ENCODE measurements at places on chromosomes 4 and X.

DNA sequence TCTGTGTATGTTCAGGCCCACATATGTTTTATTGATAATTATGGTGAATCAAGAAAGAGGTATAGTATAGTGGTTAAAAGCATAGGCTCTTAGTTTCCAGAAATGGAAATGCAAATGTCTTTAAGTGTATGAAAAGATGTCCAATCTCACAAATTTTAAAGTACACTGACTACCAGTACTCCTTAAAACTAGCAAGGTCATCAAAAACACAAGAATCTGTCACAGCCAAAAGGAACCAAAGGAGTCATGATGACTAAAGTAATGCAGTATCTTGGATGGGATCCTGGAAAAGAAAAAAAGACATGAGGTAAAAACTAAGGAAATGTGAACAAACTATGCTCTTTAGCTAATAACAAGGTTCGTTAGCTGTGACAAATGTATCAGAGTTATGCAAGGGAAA is 661 bp upstream of the RBM41 start:
- DNase-seq, result no peak

DNA sequence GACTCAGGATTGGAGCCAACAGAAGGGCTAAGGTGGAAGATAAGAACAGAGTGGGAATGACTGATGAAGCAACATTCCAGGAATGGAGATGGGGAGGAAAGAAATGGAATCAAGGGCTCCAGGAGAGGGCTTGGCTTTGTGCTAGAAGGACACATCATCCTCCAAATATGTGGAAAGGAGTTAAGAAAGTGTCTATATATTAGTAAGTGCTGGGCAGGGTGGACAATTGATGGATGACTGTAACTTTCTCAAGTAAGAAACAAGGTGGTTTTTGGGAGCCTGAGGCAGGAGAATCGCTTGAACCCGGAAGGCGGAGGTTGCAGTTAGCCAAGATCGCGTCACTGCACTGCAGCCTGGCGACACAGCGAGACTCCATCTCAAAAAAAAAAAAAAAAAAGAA is 71.6 kb upstream of the NFKB1 start:
- DNase-seq, result no peak

DNA sequence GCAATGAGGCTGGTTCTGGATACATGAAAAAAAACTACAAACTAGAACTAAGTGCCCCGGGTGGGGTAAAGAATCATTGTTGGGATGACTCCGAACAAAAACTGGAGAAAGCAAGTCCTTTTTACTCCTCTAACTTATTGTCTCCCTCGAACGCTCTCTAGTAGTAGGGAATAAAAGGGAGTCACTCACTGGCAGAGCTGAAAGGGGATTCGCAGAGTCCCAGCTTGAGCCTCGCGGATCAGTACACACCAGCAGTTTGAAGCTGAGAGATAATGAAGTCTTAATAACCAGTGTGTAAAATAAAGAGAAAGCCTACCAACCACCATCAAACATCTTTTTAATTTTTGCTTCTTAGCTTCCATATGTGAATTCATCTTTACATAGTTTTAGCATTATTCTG is 521.9 kb upstream of the ARX start:
- DNase-seq, result no peak

- no peak for DNase-seq
Measured at GRCh38 chrX:104172121-104172520, 5.9 kb downstream of the FAM199X start.
